WERI-Rb-1 (cell line): ENCODE measurements at places on chromosomes 13 and 19.

DNA sequence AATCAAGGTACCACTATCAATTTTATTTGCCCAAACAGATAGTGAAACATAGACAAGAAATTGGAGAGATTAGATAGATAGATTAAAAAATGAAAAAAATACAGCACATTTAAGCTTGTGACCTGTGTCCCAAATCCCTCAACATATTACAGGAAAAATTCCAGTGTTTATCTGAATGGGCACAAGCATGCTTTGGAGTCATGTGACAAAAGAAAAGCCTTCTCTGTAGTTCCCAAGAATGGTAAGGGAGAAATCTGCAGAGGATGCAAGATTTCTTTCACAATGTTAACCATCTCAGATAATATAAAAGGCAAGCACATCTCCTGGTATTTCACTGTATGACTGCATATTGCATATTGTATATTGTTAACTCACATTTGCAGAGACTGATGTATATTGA lies 168.0 kb downstream of the PCDH9 start:
- DNase-seq = no peak

- no peak for DNase-seq
Observed at GRCh38 chr13:32499538-32500210, 38.9 kb downstream of the N4BP2L2 start.

DNA sequence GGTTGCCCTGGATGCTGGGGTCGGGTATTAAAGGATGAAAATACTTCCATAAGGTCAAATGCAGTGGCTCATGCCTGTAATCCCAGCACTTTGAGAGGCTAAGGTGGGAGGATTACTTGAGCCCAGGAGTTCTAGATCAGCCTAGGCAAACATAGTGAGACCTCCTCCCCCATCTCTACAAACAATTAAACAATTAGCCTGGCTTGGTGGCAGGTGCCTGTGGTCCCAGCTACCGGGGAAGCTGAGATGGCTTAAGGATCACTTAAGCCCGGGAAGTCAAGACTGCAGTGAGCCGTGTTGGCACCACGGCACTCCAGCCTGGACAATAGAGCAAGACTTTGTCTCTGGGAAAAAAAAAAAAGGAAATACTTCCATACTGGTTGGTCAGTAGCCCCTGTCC lies 1.5 kb downstream of the KLK11 start:
- peak; percentile 39 for DNase-seq

DNA sequence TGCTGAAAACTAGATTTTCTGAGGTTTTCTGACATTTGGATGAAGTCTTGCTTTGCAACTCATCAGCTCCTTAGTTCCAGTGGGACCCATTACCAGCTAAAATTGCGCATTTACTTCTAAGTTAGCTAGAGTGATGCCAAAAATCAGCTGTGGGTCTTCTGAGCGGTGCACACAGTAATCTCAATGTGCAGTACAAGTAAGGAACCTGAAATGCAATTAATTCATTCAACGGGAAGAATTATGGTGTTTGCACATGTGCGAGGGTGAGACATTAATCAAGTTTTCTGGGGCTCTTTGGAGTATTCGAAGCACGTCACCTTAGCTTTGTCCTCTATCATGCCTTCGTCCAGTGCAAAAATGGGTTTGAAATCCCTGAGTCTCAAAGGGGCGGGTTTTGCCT lies 146.2 kb downstream of the MYO16 start:
- no peak for DNase-seq

- DNase-seq = peak; percentile 9
Observed at GRCh38 chr13:49869519-49869918, 66.6 kb downstream of the SPRYD7 start.

DNA sequence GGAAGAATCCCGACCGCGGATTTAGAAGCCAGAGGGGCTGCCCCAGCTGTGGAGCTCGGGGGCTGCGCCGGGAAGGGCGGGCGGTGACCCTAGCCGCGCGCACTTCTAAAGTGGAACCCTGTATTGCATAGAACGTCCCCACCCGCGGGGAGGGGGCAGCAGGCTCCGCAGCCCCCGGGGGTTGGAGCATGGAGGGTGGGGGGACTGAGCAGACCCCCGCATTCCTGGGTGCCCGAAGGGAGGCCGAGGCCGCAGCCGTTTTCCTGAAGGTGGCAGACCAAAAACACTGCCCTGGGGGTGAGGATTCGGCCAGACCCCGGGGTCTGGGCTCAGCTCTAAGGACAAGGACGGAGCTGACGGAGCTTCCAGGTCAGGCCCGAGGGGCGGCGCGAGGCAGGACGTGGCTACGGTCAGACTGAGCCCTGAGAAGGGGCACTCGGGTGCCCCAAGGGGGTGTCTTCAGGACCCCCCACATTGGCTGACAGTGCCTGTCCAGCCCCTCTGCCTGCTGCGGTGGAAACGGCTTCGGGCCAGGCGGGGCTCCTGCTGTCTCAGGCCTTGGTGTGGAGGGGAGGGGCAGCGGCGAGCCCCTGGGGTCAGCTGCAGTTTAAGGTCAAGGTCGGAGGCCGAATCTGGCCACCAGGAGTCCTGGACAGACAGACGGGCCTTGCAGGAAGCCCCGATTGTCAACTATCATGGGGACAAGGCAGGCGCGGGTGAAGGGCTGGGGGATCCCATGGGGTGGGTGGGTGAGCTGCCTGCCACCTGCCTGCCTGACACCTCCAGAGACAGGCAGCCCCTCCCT lies 12.6 kb downstream of the MKNK2 start:
- DNase-seq = no peak

- DNase-seq = no peak
Observed at GRCh38 chr19:42477933-42478332, 35.2 kb upstream of the CXCL17 start.
